ENCODE measurements at places on chromosomes 11 and 22.

DNA sequence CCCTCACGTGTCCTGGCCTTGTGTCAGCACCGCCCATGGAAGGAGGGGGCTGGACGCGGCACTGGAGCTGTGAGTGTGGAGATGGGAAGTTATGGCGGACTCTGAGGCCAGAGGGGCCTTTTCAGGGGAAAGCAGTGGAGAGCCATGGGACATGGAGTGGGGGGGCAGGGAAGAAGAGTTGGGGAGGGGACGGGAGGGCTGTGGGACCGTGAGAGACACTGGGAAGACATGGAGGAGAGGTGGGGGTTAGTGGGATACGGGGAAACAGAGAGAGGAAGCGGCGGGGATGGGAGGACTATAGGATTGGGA lies 58.2 kb downstream of the FBXO7 start:
- no peak for DNase-seq

DNA sequence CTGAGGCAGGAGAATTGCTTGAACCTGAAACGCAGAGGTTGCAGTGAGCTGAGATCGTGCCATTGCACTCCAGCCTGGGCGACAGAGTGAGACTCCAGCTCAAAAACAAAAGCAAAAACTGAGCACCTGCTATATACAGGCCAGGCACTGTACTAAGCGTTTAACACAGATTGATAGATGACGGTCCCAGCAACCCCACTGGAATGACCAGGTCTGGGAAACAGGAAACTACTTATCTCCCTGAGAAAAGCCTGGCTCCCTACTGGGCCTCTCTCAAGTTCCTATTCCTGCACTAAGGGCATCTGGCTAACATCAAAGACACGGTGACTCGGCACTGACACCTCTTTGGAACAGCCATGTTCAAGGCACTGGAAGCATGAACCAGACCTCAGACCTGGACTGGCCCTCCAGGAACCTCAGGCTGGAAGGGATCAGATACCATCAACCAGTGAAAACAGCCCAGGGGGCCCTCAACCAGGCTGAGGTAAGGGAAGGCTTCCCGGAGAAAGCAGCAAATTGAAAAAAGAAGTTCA lies 16.6 kb downstream of the ARAP1 start:
- no peak for DNase-seq

- no peak for DNase-seq
These were observed 28.9 kb upstream of the CBX7 start for GRCh38 chr22:39181356-39181755.

- no peak for DNase-seq
These were observed 269.0 kb downstream of the FAM76B start for GRCh38 chr11:95520369-95521132.

DNA sequence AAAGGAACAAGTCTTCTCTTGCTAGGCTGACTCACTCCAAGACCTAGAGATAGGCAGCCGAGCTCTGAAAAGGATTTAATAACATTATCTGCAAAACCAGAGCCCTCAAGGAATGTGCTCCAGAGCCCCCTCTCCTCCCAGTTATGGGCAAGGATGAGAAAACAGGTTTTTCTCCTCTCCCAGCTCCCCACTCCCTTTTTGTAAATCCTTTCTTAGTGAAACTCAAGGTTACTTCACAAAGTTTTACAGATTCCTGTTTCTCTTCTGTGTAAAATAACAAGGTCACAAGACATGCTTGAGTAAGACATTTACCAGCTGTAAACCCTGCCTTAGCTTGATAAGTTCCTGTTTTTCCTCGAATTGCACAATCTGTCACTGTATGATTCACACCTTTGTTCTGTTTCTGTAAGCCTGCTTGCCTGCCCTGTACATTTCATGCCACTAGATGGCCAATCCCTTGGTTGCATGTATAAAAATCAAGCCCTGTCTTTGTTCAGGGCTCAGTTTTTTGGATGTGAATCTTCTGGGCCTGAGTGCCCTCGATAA lies 489.4 kb downstream of the KCNA4 start:
- DNase-seq = no peak

DNA sequence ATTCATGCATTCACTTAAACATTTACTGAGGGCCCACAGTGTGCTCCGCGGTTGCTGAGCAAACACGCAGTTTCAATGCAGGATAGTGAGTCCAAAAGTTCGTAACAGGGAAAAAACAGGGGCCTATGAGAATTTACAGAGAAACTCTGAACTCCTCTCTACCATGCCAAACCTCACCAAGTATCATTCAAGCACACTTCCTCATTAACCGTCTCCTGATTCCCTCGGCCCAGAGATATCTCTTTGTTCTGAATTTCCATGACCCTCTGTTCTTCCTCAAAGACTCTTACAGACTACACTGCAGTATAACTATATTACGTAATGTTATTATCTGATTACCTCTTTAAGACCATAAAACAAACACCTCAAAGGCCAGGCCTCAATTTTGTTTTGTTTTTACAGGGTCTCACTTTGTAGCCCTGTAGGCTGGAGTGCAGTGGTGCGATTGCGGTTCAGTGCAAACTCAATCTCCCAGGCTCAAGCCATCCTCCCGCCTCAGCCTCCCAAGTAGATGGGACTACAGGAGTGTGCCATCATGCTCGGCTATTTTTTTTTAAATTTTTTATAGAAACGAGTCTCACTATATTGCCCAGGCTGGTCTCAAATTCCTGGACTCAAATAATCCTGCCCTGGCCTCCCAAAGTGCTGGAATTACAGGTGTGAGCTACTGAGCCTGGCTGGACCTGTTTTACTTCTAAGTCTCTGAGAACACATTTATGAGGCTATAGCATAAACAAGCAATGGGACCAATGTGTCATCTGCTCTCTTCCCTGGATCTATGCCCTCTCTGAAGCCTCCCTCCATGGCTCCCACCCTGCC lies 3.6 kb downstream of the HPS4 start:
- no peak for DNase-seq

DNA sequence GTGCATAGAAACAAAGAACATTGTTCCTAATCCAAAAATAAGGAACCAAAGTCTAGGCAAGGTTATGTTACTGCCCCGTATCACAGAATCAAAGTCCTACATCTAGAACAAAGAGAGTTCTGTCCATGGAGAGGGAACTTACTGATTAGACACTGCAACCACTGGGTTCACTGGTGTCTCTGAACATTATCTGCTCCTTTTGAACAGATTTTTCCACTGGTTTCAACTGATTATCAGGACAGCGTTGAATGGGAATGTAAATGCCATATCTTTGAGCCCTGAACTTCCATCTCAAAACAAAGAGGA lies 20.1 kb upstream of the OR8D2 start:
- DNase-seq = no peak

DNA sequence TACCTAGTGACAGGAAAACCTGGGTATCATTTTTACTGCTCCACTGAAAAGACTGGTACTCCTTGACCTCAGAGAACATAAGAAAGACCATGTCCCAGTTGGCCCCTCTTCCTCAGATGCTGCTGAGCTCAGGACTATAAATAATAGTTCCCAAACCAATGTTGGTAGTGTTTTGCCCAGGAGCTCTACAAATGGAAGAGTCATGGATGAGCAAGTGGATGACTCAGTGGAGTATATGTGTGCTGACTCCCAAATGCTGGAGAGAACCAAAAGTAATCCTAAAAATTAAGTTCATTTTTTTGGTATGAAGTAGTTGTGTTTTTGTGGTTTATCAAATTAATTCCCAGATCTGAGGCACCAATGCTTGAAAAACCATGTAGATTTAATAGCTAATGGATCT lies 482.0 kb downstream of the KCNA4 start:
- DNase-seq = no peak

GRCh38 chr11:112162761-112163546 lies 940 bp downstream of the IL18 start:
- DNase-seq = no peak

DNA sequence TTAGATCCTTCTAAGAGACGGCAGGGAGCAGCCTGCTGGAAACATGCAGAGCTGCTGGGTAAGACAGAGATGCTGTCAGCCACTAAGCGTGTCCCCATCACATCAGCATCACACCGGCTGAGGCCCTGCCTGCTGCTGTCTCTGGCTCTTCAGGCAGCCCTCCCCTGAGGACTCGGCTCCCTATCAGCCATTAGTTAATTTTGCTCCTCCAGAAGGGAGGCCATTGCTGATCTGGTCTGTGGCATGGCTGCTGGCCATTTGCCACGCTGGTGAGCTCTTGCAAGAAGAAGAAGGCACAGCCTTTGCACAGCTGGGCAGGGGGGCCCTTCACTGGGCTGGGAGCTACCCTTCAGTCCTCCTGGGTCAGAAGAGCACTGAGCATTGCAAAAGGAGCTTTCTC lies 131.2 kb upstream of the PARVA start:
- DNase-seq = no peak

DNA sequence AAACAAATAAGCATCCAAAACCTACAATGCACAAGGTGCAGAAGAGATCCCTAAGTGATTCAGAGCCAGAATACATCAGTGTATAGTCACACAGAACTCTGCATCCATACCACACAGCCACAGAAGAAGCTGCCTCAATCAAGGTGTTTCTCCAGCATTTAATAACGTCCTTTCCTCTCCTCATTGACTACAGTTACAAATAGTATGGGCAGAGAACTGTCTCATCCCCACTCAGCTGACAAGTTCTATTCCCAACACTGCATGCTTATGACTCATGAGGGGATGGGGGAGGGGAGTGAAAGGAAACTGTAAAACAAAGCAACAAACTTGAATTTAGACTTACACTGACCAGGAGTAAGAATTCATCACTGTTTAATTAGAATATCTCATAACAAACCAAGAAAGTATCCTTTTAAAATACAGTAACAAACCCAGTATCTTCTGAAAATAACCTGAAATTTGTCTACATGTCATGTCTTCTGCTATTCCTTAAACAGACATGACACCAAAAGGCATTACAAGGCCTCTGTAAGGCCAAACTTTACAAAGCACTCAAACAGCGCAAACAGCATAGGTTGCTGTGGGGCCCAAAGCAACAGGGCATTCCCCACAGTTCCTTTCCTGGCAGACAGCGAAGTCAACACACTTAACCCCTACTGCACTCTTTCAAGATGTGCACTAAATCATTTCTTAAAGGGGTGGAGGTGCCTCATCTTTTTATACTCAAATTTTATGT lies 29.3 kb downstream of the CELF1 start:
- no peak for DNase-seq

DNA sequence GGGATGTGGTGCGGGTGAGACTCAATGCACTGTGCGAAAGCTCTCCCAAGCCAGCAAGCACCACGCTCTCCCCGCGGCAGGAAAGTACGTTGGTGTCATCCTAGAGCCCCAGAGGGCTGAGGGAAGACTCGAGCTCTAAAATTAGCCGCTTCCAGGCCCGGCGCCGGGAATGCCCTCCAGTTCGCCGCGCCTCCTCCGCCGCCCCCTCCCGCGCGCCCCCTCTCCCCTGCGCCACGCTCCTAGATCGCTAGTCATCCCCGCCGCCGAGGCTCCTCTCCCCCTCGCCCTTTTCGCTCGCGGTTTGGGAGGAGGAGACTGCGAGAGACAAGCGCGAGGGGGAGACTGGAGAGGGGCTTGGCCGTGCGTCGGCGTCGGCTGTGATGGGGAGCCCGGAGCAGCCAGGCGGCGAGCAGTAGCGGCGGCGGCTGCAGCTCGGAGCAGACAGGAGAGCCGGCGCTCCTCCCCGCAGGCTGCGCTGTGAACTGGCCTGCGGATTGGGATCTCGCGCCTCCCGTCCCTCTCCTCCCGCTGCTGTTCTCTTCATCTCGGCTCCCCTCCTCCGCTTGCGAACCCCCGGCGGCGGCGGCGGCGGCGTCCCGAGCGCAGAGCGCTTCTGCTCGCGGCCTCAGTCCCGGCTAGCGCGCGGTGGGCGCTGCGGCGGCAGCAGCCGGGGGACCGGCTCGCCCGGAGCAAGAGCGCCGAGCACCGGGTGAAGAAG lies at the start of gene FAT3:
TSS of gene FAT3 (plus strand) at position 412 of the 718 bp plus-strand sequence. CDS start 127,295 bp downstream, outside the sequence.
- no peak for DNase-seq

GRCh38 chr11:32962016-32962415 lies 53.7 kb upstream of the DEPDC7 start:
- no peak for DNase-seq

- DNase-seq = no peak
These were observed 6.8 kb downstream of the CAPN1 start for GRCh38 chr11:65188486-65188885.

GRCh38 chr11:68584991-68585524 lies 99.3 kb upstream of the GAL start:
- no peak for DNase-seq

DNA sequence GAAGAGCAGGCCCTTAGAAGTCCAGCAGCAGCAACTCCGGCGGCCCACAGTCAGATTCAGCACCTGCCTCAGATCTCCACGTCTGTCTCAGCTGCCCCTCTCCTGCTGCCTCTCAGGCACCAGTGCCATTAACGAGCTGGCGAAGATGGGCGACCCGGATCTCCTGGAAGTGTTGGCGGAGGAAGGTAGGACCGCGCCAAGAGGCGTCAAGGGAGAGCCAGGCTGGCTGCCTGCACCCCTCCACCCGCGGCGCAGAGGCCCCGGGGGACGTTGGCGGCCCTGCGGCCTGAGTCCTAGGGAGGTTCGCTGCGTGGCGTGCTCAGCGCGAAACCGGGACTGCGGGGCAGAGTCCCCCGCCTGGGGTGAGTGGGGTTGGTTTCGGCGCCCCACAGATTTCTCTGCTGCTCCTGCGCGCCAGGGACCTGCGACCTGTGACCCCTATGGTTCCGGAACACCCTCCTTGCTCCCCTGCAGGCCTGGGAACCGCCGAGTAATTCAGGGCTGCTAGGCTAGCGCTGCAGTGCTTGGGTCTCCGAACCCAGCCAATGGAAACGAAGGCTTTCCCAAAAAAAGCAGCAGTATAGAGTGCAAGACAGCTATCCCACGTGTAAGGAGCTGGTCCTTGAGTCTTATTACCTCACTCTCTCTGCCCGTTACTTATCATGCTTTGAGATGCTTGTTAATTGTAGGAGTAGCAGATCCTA lies 615 bp downstream of the ANO5 start:
- no peak for DNase-seq

- no peak for DNase-seq
These were observed 4.2 kb upstream of the DPF2 start for GRCh38 chr11:65329478-65329877.

GRCh38 chr22:36277482-36278291 lies 24.8 kb downstream of the APOL1 start:
- peak; percentile 31 for DNase-seq

- no peak for DNase-seq
These were observed 1.4 kb upstream of the CSF2RB start for GRCh38 chr22:36911887-36912661.

GRCh38 chr11:42651621-42652020 lies 660.2 kb upstream of the API5 start:
- no peak for DNase-seq

GRCh38 chr11:72570893-72571661 lies 103.1 kb downstream of the PDE2A start:
- DNase-seq = no peak

DNA sequence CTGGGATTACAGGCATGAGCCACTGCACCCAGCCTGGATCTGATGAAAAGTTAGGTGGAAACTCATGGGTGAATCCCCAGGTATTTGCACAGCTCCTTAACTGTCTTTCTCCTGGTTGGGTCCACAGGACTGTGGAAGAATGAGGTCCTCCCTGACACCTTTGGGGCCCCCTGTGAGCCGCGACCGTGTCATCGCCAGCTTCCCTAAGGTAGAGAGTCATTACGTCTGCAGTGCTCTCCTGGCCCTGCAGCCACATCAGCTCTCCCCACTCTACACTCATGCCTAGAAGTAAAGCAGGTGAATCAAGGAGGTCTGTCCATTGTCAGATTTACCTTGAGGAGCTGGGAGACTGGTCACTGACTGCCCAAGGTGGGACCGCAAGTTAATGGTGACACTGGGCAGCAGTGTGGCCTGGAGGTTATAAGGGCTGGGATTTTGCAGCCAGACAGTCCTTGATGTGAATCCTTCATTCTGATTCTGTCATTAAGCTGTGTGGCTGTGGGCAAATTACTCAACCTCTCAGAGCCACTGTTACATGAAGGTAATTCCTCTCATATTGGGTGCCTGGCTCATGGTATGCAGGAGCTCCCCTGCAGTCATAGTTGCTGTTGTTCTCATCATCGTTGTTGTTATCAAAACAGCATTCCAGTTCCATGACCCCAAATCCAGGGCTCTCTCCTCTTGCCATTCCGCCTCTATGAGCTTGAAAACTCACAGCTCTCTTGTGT lies 1.4 kb downstream of the RAB36 start:
- no peak for DNase-seq

Measured in stimulated activated CD8-positive, alpha-beta memory T cell treated with anti-CD3 and anti-CD28 coated beads, Interleukin-7, amount 100 ng/mL, for 1 hour (primary cell).